Fibroblast of villous mesenchyme (primary cell): ENCODE measurements at places on chromosomes 12 and 14.

DNA sequence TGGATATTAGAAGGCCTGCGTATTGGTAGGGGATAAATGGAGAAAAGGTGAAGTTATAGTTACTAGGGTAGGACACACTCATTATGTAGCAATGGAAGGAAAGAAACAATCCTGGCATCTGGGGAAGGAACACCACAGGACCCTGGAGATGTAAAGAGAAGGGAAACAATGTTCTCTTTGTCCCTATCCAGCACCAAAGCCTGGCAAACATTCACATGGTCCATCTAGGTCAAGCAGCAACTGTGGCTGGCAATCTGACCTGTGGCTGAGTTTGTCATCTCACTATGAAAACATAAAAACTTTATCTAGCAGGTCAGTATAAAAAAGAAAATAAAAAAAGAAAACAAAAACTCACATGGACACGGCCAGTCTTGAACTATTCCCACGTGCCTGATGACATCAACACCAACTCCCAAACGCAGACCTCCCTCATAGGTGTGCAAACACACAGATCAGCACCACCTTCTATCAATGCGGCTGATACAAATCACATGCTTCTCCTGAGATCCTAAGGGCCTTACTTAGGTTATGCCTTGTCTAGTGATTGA is 2.6 kb downstream of the POMT2 start:
- no peak for DNase-seq

- DNase-seq = no peak
These were observed 11.2 kb upstream of the HOXC13 start for GRCh38 chr12:53927220-53928029.

DNA sequence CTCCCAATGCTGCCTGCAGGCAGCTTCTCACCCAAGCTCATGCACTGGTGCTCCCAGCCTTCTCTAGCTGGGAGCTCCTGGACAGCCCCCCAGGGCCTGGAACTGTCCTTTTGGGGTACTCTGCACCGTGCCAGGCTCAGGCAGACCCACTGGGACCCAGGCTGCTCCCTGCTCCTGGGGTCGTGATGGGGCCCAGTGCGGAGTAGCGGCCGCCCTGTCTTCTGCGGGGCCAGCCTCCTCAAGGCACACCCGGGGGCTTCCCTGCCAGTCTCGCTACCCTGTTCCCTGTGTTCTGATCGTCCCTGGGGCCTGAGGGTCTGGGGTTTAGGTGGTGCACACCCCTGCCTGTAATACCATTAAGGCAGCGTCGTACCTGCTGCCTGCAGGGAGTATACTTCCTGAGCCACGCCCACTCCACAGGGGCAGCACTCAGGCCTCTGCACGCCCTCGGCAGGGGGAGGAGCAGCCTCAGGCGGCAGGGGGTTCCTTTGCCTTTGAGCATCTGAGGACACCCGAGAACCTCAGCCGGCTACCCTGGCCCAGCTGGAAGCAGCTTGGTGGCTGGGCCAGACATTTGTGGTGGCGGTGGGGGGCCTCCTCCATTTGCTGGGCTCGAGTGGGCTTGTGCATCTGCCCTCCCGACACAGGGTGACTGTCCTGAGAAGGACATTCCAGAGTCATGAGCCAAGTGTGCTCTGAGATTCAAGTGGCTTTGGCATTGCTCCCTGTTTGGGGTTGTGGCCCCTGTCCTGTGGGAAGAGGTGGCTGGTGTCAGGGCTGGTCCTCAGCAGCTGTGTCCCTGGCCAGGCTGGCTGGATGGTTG is 9.2 kb upstream of the CRIP2 start:
- no peak for DNase-seq

- DNase-seq = no peak
These were observed 52.9 kb downstream of the LRCOL1 start for GRCh38 chr12:132557291-132558015.

GRCh38 chr14:69913686-69914085 is 34.5 kb downstream of the SMOC1 start:
- DNase-seq = no peak

GRCh38 chr12:89041078-89041477 is 311.2 kb downstream of the DUSP6 start:
- no peak for DNase-seq

DNA sequence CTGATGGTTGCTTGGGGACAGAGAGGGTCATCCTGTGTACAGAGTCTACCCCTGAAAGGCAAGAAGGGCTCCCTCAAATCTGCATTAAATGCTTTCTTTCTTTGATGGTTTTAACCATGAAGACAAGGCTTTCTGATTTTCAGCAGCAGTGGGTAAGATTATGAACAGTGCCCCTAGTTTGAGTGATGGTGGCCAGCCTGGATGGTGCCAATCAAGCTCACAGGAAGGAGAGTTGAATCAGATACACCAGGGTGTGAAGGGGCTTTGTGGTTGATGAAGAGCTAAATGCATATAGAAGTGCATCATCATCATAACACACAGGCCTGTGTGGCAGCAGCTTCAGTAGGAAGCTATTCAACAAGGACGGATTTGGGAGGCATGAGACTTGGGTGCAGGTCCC is 5.7 kb downstream of the KRT85 start:
- DNase-seq = no peak
